ENCODE measurements at places on chromosomes 1 and 21. TPM values are rescaled to one million over a fixed set of nuclear protein-coding genes. Genes with fewer than 3 reads are reported as not detected.
A peak's percentile ranks its signal among the peaks of the same experiment; 100 is the strongest.

DNA sequence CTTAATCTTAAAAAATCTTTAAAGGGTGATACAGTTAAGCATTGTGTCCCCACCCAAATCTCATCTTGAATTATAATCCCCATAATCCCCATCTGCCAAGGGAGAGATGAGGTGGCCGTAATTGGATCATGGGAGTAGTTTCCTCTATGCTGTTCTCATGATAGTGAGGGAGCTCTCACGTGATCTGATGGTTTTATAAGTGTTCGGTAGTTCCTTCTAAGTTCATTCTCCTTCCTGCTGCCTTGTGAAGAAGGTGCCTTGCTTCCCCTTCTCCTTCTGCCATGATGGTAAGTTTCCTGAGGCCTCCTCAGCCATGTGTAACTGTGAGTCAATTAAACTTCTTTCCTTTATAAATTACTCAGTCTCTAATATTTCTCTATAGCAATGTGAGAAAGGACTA lies 10.7 kb downstream of the DHRS3 start:
- no peak for DNase-seq

Gene SHCBP1L
- total RNA-seq, result not detected

Gene RSPH1
- total RNA-seq, result 0.33 TPM

- DNase-seq, result no peak
Observed at GRCh38 chr1:112265931-112266330, 130.1 kb upstream of the CTTNBP2NL start.

GRCh38 chr1:230191079-230191804 lies 124.2 kb downstream of the GALNT2 start:
- DNase-seq, result no peak

Gene KRTAP21-2
- not detected for total RNA-seq

GRCh38 chr1:165635823-165636222 lies 4.8 kb downstream of the MGST3 start:
- DNase-seq, result no peak

GRCh38 chr1:6108937-6109614 lies 63.4 kb downstream of the KCNAB2 start:
- peak; percentile 58 for DNase-seq

Gene SH2D5
- not detected for total RNA-seq

GRCh38 chr1:44655609-44656008 lies 18.7 kb downstream of the TMEM53 start:
- DNase-seq, result no peak

DNA sequence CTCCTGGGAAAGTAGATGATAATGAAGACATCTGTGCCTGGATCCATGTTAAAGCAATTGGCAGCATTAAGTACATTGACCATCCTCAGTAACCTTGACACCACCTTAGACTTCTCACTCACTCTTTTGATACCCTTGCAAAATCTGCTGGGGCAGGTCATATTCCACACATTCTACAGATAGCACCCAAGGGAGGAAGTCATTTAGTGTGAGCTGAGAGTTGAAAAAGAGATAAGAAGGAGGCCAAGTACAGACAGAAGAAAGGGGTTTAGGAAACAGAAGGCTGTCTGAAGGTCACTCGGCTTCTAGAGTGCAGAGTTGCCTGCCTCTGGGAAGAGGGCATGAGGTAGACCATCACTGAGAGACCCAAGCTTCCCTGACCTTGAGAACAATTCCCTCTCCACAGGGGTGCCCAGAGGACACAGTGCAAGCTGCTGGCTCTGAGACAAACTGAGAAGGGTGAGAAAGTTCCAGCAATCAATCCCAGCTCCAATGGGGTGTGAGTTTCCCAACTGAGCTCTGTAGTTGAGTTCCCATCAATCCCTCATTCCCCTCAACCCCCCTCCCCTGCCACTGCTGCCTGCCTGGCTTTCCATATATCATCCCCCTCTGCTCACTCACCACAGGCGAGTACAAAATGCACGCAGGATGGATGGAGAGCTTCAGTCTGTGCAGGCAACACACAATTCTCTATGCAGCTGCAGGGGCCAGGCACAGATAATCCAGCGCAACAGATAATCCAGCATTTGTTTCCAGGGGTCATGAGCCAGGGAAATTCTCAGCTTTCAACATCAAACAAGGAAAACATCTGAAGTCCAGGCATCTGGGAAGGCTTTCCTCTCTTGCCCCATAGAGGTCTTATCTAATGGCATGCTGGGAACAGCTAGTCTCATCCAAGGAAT lies 7.4 kb upstream of the MOB3C start:
- DNase-seq, result no peak

DNA sequence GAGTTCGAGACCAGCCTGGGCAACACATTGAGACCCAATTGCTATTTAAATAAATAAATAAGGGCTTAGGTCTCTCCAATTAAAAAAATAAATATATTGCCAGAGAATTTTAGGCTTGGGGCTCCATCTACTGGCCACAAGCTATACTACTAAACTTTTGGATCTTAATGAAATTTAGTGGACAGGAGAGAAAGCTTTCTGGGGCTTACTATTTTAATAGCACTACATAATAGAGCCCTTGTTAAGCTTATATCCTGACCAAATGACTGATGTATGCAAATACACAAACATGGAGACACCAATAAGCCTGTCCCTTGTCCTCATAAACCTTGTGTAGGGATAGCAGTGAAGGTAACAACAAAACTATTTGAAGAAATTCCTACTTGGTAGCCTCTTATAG lies 18.4 kb downstream of the CCT3 start:
- DNase-seq, result peak; percentile 12

Gene SLC30A10
- not detected for total RNA-seq

GRCh38 chr1:207021139-207021861 lies 11.3 kb downstream of the C1orf116 start:
- DNase-seq, result no peak

Gene CR2
- total RNA-seq, result 0.23 TPM

Gene CD52
- 343 TPM for total RNA-seq

Gene GPR3
- total RNA-seq, result 0.25 TPM

DNA sequence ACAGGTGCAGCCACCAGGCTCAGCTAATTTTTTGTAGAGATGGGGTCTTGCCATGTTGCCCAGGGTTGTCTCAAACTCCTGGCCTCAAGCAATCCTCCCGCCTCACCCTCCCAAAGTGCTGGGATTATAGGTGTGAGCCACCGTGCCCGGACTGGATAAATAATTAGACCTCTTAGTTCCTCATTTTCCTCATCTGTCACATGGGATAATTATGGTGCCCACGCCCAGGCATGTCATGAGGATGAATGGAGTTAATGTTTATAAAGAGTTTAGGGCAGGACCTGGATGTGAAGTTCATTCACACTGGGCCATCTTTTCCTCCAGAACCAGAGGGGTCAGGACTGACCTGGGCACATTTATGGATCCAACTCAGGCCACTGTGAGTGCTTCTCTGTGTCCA lies 23.7 kb downstream of the PADI3 start:
- DNase-seq, result no peak

GRCh38 chr1:54488779-54489626 lies 59.0 kb upstream of the ACOT11 start:
- peak; percentile 78 for DNase-seq

Gene FASLG
- total RNA-seq, result 3.7 TPM

Gene ZNF678
- 8.5 TPM for total RNA-seq

Gene KDM5B
- total RNA-seq, result 82.2 TPM

GRCh38 chr1:41340655-41341364 lies 20.4 kb upstream of the FOXO6 start:
- no peak for DNase-seq

DNA sequence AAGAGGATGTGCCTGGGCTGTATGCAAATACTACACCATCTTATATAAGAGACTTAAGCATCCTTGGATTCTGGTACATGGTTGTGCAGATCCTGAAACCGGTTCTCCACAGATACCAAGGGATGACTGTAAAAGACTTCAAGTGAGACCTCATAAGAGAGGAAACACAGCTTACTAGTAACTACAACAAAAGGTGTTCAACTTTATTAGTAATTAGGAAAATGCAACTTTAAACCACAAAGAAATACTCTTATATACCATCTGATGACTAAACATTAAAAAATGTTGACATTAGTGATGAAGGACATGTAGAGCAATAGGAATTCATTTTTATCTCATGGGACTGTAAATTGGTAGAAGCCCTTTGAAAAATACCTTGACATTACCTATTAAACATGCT lies 102.7 kb downstream of the RASAL2 start:
- DNase-seq, result no peak

Gene RBBP4
- total RNA-seq, result 359 TPM

- DNase-seq, result no peak
Observed at GRCh38 chr1:19477284-19478249, 7.8 kb downstream of the CAPZB start.

- peak; percentile 43 for DNase-seq
Observed at GRCh38 chr1:18481921-18482701, 1.4 kb downstream of the KLHDC7A start.

Gene CDKN2C
- total RNA-seq, result 10.0 TPM

Gene SRRM1
- 250 TPM for total RNA-seq

Gene TNNI3K
- 0.98 TPM for total RNA-seq

Gene TNFRSF18
- total RNA-seq, result 43.6 TPM

GRCh38 chr21:45138199-45139002 lies 64.0 kb downstream of the ADARB1 start:
- DNase-seq, result no peak

GRCh38 chr1:243489681-243490546 lies 234.1 kb downstream of the SDCCAG8 start:
- no peak for DNase-seq

All from activated naive CD4-positive, alpha-beta T cell treated with anti-CD3 and anti-CD28 coated beads, Interleukin-2, amount 50 U/mL, for 72 hours (primary cell).